Caki2 (cell line): ENCODE measurements at places on chromosomes 1 and 21.
A peak's percentile ranks its signal among the peaks of the same experiment; 100 is the strongest.

- DNase-seq = no peak
Measured at GRCh38 chr1:17878837-17879236, 123.7 kb downstream of the ACTL8 start.

GRCh38 chr1:162072740-162073139 is 3.2 kb downstream of the NOS1AP start:
- DNase-seq = no peak

- DNase-seq = no peak
Measured at GRCh38 chr21:43826623-43826974, 37.2 kb downstream of the RRP1 start.

- peak; percentile 65 for DNase-seq
Measured at GRCh38 chr1:48916130-48917069, 139.7 kb upstream of the BEND5 start.

DNA sequence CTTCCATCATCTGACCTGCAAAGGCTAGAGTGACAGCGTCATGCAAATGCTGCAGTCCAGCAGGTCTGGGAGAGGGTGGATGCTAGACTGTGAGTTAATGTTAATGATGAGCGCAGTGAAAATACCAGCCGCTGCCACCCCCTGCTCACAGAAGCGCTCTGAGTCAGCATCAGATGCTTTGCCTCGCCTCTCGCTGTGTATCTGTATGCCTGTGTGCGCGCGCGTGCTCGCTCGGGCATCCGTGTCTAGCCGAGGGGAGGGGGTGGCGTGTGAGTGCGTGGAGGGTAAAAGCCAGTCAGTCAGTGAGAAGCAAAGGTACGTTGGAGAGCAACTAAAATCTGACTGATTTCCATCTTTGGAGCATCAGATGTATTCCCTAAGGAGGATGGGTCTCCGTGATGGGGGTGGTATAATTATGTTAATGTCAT is 858.7 kb downstream of the USP25 start:
- DNase-seq = peak; percentile 93

- DNase-seq = no peak
Measured at GRCh38 chr1:165531021-165531420, 12.8 kb upstream of the LRRC52 start.
